M059J (cell line): ENCODE measurements at places on chromosomes 7 and 10. TPM values are rescaled to one million over a fixed set of nuclear protein-coding genes. Genes with fewer than 3 reads are reported as not detected.

GRCh38 chr10:49118430-49119074 is 3.2 kb upstream of the VSTM4 start:
- DNase-seq = no peak

DNA sequence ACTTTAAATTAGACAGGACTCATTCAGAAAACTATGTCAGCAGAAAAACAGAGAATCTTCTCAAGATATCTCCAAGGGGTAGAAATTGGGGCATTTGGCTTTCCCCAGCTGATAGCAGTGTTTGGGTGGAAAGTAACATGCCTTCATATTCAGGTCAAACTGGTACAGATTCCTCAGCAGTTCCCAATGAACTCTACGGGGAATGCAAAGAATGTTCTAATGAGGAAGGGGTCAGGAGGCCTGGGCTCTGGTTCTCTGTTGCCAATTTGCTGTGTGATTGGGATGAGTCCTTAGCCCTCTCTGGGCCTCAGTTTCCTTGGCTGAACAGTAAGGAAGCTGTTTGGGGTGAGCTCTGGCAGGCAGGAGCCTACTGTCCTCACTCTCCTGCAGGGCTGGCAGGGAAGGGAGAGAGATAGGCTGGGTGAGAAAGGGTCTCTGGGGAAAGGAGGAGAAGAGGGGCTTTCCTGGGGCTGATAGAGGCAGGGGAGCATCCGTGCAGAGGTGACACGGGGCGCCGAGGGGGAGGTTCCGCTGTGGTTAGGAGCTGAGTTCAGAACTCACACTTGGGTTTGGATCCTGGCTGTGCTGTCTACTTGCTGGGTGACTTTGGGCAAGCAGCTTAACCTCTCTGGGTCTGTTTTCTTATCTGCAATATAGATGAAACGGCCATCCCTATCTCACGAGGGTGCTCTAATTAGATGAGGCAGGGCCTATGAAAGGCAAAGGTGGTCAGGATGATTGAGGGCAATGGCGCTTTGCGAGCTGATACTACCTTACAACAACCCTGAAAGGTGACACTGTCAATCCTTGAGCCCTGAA is 45.1 kb downstream of the SPOCK2 start:
- DNase-seq = no peak

CXCL12 gene
- total RNA-seq = 0.81 and 0.96 TPM in 2 replicates

- DNase-seq = peak; percentile 74
These were observed 5.3 kb upstream of the PRKRIP1 start for GRCh38 chr7:102390697-102391484.

DNA sequence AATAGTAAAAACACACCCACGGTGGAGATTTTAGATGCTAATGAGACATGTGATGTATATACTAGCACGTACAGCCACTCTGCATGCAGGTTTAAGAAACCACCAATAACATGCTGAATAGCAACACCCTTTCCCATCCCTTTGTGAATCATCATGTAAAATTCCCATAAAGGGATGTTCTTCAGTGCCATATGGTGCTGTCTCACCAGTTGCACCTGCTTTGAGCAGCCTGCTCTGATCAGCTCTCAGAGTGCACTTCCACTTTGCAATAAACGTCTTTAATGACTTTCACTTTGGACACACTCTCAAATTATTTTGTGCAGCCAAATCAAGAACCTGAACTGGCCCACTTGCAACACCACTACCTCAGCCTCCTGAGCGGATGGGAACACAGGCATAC is 615.0 kb downstream of the ANKRD7 start:
- no peak for DNase-seq

SMKR1 gene
- total RNA-seq = 0.37 and 0.89 TPM in 2 replicates

DNA sequence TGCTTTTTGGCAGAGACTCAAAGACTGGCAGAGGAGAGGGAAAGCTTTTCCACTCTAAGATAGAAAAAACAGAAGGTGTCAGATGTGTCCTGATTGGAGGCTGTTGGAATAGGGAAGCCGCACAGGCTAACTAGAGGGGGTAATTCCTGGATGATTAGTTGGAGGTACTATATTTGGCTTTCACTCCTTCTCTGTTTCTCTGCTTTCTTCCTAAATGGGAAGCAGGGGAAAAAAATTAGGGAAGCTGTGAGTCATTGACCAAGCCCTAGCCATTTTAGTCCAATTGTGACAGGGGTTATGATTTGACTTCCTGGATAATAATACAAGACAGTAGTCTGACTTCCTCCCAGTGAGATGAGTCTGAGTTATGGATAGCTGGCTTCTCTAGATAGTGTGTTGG is 475.2 kb upstream of the CELF2 start:
- DNase-seq = no peak

GRCh38 chr10:75000748-75001321 is 110.6 kb upstream of the SAMD8 start:
- no peak for DNase-seq

CNNM1 gene
- total RNA-seq = 1.6 and 2.4 TPM in 2 replicates

DNA sequence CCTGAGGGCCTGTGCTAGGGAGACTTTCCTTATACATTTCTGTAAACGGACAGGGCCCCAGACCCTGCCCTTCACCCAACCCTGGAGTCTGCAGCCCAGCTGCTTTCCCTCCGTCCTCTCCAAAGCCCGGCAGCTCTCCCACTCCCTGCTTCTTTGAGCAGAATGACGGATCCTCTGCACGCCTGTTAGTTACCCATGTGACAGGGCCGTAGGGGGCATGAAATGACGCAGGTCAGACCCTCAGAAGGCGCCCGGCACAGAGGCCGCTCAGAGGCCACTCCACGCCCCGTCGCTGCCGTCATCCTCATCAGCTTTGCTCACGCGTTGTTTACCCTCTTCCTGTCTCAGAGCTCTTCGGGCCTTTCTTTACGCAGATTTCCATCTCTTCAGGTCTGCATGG is 60.2 kb upstream of the MKRN1 start:
- no peak for DNase-seq

GRCh38 chr10:129090618-129091366 is 376.2 kb upstream of the MGMT start:
- no peak for DNase-seq

DNA sequence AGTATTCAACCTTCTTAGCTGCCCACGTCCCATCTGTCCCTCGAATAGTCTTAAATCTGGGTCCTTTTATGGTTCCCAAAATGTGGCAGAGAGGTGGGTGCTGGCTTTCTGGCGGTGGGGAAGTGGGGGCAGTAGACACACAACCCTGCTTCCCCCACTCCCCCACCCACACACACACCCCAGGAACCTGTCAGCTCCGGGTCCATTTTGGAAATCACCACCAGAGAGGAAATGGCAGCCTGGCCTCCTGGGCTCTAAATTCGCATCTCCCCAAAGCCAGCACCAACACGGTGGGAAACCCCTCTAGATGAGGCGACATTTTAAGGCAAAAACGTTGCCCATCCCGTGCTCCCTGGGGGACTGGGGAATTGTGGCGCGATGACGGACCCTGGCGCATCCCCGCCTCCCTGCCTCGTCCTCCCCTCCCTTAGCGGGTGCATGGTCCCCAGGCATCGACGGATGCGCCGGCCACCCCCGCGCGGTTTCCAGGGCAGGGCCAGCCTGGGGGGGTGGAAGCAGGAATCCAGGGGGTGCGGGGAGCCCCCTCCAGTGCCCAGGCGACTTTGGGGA is 702 bp downstream of the TMEM130 start:
- no peak for DNase-seq

PRKAR2B gene
- 7.0 and 7.7 TPM in 2 replicates for total RNA-seq

DNA sequence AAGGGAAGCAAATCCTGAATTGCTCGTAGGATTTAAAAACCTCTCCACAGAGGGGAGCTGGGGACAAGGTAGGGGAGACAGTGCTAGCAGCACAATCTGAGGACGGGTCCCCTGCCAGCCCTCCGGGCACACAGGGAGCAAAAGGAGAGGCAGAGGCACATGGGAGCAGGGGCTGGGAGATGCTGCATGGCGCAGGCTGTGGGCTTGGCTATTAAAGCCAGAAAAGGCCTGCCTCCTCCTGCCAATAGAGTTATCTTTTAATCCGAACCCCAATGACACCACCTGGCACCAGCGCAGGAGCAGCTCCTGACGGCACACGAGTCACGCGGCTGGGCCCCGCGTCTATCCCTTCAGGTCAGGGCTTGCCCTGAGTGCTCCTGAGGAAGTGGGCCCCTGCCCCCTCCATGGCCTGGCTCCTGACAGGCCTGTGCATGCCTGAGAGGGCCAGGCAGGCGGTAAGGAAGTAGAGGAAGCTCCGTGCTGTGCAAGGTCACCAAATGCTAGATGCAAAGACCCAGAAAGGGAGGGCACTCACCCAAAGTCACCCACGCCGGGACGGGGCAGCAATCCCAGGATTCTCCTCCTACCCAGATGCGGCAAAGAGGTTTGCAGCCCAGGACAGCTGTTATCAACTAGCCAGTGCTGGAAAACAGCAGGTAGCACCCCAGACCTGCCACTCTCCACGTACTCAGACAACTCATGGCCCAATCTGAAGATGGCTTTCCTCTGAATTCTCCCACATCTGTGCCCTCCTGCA is 28.1 kb downstream of the DLG5 start:
- DNase-seq = peak; percentile 31

- no peak for DNase-seq
These were observed 214.6 kb upstream of the ZNF32 start for GRCh38 chr10:43863270-43863669.

GRCh38 chr7:22452960-22453558 is 46.9 kb downstream of the STEAP1B start:
- DNase-seq = no peak

NKX6-2 gene
- not detected in 2 replicates for total RNA-seq

RBM28 gene
- 4.5 and 18.5 TPM in 2 replicates for total RNA-seq

DNA sequence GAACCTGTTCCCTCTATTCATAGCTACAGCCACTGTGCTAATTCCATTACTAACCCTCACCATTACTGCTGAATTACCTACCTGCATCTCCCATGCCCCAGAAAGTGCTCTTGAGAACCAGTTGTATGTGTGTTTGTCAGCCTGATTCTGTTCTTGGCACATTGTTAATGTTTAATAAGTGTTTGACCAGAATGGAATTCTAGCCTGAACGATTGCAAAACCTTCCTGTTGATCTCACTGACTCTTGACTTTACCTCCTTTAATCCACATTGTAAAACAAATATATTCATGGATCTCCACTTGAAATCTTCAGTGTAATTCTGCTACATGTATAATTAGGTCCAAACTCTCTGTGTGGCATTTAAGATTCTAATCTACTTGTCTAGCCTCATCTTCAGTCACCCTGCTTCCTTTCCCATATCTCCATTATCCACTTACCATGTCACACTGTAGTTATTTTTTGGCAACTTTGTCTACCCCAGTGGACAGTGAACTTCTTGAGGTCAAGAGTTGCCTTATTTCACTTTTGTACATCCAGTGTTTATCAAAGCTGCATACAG is 4.9 kb downstream of the ZNF277 start:
- no peak for DNase-seq

CAMK2G gene
- 29.3 and 42.2 TPM in 2 replicates for total RNA-seq

DNA sequence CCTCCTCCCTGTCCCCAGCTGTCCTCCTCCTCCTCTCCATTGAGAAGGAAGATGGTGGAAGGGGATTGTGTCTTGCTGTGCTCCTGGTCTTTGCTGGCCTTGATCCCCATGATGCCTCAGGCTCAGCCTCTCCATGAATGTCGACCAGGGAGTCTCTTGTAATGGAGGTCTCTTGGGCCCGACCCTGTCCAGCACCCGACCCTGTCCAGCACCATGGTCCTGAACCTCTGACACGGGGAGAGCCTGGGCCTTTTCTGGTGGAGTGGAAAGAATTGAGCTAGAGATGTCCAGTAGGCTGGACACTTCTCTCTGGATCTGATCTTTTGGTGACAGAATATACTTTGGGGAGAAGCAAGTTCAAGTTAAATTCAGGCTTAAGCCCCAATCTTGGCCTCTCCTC is 42.3 kb upstream of the HMX3 start:
- DNase-seq = no peak

DNA sequence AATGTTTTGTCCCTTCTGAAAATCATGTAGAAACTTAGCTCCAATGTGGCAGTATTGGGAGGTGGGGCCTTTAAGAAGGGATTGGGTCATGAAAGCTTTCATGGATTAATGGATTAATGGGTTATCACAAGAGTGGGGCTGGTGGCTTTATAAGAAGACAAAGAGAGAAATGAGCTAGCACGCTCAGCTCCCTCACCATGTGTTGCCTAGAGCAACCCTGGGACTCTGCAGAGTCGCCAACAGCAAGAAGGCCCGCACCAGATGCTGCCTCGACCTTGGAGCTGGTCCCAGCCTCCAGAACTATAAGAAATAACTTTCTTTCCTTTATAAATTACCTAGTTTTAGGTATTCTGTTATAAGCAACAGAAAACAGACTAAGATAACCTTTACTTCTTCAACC is 74.9 kb upstream of the HECW1 start:
- DNase-seq = no peak

DNA sequence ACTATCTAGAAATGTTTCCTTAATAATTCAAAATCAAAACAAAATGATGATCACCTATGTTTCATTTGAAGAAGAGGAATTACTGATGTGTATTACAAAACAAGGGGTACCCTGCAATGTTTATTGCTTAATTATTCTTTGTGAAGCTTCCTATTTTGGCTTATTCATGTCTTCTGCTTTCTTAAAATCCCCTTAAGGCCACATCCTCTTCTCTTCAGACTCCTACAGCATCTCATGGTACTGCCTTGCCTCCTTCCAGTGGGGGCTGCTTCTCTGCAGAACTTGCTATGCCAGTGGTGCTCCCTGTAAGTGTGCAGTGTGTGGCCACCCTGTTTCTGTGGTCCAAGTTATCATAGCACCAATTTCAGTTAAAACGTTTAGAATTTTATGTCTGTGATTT is 35.0 kb downstream of the CCDC146 start:
- DNase-seq = no peak

GRCh38 chr10:97572214-97572989 is at the start of gene ANKRD2:
TSS of gene ANKRD2 (plus strand) at chr10:97572779. CDS start at chr10:97572789, 10 bp downstream.
- peak; percentile 75 for DNase-seq

COL1A2 gene
- total RNA-seq = 587 and 961 TPM in 2 replicates
